A549 treated with Hydrocortisone at 1 μM for 4 hours (cell line): ENCODE measurements at places on chromosomes 13 and 19. TPM values are rescaled to one million over a fixed set of nuclear protein-coding genes. Genes with fewer than 3 reads are reported as not detected.

The FCGBP gene
- 0.63 to 0.97 TPM (median 0.70 TPM) in 5 replicates for total RNA-seq

The KANK3 gene
- total RNA-seq = 5.3 to 8.6 TPM (median 7.2 TPM) in 5 replicates

The RGS9BP gene
- total RNA-seq = 0.31 to 0.59 TPM (median 0.44 TPM) in 5 replicates

The CYP4F2 gene
- total RNA-seq = 0.06 to 0.17 TPM (median 0.17 TPM) in 4 of 5 replicates, not detected in the other

The GPATCH1 gene
- total RNA-seq = 12.8 to 15.2 TPM (median 13.4 TPM) in 5 replicates

The CD37 gene
- total RNA-seq = not detected in 5 replicates

The HSPB6 gene
- 0.14 to 0.35 TPM (median 0.29 TPM) in 5 replicates for total RNA-seq

The AMER2 gene
- total RNA-seq = not detected in 5 replicates

The LCP1 gene
- 0.10 to 0.25 TPM (median 0.24 TPM) in 5 replicates for total RNA-seq

The ERICH6B gene
- not detected in 5 replicates for total RNA-seq

The ZNF154 gene
- total RNA-seq = not detected in 5 replicates
